ENCODE measurements at places on chromosomes 12 and 14.

DNA sequence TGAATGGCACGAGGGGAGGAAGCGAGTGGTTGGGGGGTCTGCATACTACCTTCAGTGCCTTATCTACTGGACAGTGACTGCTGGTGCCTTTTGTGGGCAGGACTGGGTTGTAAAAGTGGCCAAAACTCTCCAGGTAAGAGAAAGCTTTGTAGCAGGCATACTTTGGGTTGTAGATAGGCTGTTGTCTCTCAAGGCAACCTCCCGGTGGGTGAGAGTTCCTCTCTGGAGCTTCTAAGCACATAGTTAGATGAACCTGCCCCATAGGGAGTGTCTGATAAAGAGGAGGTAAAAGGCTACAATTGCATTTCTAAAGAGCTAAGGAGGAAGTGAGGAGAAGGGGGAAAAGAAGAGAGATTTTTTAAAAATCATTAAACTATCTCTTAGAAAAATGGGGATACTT lies 4.2 kb upstream of the DAD1 start:
- DNase-seq = no peak

DNA sequence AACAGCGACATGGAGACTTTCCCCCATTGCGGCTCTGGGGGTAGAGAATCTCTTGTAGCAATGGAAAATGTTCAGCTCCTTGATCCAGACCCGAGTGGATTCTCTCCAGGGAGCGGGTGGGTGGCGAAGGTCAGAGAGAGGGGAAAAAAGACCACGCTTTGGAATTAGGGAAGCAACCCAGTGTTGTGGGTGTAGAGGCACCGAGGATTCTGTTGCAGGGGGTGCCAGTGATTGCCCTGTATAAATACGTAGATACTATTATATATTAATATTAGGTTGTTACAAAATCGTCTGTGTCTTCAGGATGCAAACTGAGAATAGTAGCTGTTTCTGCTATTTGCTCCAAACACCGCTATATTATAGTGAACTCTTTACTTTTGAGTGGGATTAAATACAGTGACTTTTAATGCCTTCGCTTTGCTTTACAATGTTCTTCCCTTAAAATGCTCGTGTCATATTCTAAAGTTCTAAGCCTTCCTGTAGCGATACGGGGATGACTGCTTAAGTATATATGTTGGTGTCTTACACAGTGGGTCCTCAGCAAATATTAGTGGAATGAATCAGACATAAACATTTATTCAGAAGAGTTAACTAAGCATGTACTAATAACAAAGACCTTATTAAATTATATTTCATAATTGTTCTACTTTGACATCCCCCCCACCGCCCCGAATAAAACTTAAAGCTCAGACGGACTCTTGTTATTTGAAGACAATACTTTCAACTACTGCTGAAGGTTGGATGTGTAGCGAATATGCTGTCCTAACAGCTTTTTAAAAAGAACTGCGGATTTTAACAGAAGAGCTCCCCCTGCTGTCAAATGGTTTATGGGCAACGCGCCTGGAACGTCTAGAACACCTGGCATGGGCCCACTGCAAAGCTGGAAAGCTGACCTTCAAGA lies 136.4 kb upstream of the KRAS start:
- DNase-seq = peak; percentile 80

DNA sequence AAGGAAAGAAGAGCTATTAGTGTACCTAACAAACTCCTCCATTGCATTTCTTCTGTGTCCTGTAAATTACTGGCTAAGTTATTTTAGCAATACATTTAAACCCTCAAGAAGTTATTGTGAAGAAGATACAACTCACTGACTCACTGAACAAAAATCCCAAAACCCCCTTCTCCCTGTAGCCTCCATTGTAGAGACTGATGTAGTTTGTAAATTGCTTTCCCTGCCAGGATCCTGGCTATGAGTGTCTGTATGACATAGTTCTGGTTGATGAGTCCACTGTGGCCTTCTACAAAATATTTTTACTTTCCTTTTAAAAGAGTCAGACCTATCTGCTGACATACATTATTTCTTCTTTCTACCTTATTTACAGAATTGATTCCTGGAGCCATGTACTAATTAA lies 155.6 kb downstream of the SLC6A15 start:
- DNase-seq = no peak

GRCh38 chr12:41962171-41962572 lies 182.5 kb downstream of the GXYLT1 start:
- DNase-seq = no peak

DNA sequence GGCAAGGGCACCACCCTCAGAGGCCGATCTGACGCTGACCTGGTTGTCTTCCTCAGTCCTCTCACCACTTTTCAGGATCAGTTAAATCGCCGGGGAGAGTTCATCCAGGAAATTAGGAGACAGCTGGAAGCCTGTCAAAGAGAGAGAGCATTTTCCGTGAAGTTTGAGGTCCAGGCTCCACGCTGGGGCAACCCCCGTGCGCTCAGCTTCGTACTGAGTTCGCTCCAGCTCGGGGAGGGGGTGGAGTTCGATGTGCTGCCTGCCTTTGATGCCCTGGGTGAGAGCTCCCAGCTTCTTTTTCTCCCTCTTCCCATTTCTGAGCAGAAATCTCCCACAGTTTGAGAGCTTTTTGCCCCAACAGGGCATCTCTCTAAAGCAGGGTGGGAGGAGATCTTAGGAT lies 1.8 kb downstream of the OAS1 start:
- peak; percentile 33 for DNase-seq

GRCh38 chr12:49539406-49540228 lies 787 bp downstream of the KCNH3 start:
- DNase-seq = no peak

DNA sequence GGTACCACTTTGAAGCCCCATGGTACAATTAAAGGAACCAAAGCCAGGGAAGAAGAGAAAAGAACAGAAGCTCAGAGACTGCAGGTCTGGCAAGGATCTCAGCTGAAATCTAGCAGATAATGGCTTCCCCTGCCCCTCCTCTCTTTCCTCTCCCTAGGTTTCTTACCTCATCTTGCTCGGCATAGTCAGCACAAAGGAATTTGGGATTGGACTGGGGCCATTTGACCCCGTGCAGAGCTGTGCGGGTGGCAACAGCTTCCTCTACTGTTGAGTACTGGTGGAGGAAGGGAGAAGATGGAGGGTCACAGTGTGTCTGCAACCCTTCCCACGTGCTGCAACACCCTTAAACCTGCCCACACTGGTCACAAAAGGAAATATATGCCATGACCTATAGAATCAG lies 4.7 kb upstream of the CDH24 start:
- no peak for DNase-seq

DNA sequence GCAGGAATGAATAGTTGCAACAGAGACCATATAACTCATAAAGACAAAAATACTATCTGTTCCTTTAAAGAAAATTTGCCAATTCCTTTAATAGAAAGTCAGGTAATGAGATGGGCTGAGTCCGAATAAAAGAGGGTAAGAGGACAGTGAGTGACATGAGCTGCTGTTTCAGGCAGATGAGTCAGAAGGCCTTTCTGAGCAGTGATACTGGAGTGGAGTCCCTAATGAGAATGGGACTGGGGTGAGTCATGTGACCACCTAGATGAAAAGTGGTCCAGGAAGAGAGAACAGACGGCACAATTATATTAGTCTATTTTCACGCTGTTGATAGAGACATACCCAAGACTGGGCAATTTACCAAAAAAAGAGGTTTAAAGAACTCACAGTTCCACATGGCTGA lies 393.7 kb downstream of the BCL11B start:
- DNase-seq = no peak

- DNase-seq = no peak
Measured at GRCh38 chr12:38411946-38412345, 95.4 kb downstream of the ALG10B start.

GRCh38 chr14:53151523-53152183 lies 1.5 kb downstream of the DDHD1 start:
- DNase-seq = peak; percentile 67

DNA sequence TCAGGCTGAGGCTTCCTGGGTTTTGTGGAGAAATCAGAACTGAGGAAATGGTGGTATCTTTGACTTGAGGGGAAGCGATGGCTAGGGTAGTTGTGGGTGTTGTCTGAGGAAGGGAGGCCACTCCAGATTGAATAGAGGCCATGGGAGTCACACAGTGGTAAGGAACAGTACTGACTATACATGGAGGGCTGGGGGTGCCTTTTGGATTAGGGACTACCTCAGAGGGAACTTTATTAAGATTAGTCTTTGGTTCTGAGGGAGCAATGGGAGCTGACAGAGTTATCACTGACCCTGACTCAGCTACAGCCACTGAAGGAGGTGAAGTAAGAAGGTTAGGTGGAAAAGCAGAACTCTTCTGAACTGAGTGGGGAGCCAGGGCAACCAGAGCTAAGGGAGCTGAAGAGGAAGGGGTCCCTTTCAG lies 4.4 kb downstream of the NACA start:
- DNase-seq = no peak

DNA sequence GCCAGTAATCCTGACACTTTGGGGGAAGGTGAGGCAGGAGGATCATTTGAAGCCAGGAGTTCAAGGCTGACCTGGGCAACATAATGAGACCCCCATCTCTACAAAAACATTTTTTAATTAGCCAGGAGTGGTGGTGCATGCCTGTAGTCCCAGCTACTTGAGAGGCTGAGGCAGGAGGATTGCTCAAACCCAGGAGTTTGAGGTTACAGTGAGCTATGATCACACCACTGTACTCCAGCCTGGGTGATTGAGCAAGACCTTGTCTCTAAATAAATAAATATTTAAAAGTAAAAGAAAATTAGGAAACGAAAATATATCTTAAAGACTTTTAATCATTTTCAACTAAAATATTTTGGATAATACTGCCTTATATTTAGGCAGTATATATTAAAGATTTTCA lies 25.9 kb downstream of the CKB start:
- no peak for DNase-seq

DNA sequence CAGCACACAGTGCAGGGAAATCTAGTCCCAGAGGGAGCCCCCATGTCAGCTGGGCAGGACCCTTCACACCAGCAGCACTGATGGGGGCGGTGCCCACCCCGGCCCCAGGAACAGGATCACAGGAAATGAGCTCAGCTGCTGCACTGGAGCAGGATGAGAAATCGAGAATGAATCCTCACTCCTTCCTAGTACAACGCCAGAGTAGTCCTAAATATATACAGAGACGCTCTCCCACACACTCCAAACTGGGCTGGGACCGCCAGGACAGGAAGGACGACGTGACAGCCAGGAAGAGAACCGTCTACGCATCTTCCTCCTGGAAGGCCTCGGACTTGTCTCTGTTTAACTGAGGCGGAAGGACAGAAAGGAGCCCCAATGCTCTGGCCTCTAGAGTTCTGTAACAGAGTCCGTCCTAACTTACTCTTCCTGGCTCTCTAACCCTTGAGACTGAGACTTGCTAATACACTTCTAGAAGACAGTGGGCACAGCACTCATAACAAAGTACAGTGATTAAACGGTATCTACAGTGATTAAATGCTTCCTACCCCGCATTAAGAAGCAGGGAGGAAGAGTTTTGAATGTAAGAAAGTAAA lies 33.4 kb downstream of the CDC42BPB start:
- no peak for DNase-seq

GRCh38 chr12:92757597-92758121 lies 54.9 kb downstream of the PLEKHG7 start:
- no peak for DNase-seq

- DNase-seq = no peak
Measured at GRCh38 chr14:102071283-102071998, 15.4 kb downstream of the HSP90AA1 start.

- DNase-seq = no peak
Measured at GRCh38 chr14:72847721-72848120, 46.2 kb downstream of the DPF3 start.

GRCh38 chr12:62959745-62960144 lies 24.8 kb upstream of the PPM1H start:
- no peak for DNase-seq

DNA sequence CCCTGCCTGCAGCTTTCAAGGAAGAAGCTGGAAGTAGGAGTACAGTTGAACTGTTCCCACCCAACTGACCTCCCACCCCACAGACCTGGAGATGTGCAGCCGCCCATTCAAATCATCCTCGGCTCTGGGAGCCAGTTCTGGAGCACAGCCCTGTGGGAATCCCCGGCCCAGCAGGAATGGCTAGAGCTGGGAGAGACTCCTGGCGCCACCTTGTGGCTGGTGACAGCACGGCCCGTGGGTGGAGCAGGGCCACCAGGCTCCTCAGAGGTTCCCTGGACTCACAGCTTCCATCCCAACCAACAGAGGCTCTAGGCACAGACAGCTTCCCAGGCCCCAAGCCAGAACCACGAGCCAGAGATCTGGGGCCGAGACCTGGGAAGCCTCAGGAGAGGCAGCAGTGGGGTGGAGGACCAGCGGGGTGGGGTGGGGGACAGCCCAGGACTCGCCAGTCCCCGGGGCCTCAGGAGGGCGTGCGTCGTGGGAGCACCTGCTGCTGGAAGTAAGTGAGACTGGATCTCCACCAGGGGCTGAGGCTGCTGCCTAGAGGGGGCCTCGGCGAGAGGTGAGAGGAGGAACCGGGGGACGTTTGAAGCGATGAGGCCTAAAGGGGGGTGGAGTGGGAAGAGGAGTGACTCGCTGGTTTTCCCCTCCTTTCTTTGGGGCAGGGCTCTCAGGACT lies 43.4 kb downstream of the RNF34 start:
- DNase-seq = peak; percentile 81

- peak; percentile 45 for DNase-seq
Measured at GRCh38 chr12:3988519-3989217, 115.5 kb upstream of the PARP11 start.

DNA sequence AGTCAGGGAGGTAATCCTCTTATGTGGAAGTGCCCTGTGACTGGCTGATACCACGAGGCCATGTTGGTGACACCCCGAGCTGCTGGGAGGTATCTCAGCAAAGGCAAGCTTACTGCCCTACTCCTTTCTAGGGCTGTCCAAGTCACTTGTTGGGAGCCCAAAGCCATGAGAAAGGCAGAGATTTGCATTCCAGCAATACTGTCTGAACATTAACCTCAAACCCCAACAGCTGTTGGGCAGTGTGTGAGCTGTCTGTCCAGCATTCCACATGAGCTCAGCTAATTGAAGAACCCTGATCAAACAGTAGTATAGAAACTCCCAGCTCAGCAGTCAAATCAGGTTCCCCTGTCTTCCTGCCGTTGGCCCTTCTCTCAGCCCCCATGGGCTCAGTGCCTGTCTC lies 9.2 kb downstream of the ABHD4 start:
- no peak for DNase-seq

DNA sequence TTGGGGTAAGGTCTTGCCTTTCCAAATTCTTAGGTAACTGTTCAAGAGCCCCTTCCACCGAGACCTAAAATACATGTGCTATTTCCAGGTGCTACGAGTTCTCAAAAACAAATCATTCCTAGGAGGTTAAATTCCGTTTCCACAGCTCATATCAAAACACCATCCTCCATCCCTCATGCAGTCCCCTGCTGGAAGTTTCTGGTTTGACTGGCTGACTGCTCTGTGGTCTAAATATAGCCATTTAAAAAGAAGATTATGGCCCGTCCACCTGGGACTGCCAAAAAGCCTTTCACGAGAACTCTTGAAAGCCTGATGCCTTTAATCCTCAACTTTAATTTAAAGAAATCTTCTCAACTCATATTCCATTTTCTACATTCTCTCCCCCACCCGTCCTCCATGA lies 201.5 kb upstream of the MYL2 start:
- no peak for DNase-seq

- DNase-seq = no peak
Measured at GRCh38 chr12:99265648-99266047, 381.9 kb upstream of the GARIN6 start.

- DNase-seq = peak; percentile 72
Measured at GRCh38 chr14:106489112-106489881, 962.9 kb downstream of the TMEM121 start.
